ENCODE measurements at places on chromosomes 4 and X. TPM values are rescaled to one million over a fixed set of nuclear protein-coding genes. Genes with fewer than 3 reads are reported as not detected.
A peak's percentile ranks its signal among the peaks of the same experiment; 100 is the strongest.

DNA sequence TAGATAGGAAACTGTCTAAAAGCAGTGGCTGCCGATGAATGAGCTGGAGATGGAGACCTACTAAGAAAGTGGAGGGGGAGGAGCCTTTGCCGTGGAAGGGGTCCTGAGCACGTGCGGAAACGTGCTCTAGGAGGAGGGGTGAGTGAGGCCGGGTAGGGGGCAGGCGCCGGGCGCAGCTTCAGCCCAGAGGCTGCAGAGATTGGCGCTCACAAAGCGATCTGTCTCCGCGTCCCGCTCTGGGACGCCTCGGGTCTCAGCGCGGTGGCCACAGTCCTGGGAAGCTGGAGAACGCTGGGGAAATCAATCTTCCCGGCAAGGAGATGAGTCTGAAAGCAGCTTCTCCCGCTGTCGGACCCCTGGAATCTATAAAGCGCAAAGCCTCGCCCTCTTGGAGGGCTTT is 444 bp upstream of the ARHGAP6 start:
- peak; percentile 80 for DNase-seq
- no peak overlapping the region for H3K4me3 ChIP-seq
- peaks cover 3% of the 10 kb centered on the region for H3K27me3 ChIP-seq
- peaks cover 2% of the 10 kb centered on the region for H3K4me1 ChIP-seq

GRCh38 chr4:53688186-53688790 is 97.0 kb upstream of the LNX1 start:
- no peaks in the 10 kb centered on the region for H3K4me1 ChIP-seq
- peaks cover 21% of the 10 kb centered on the region for H3K27me3 ChIP-seq
- no peaks in the 10 kb centered on the region for H3K36me3 ChIP-seq
- no peak for DNase-seq
- no peak overlapping the region for H3K27ac ChIP-seq

DNA sequence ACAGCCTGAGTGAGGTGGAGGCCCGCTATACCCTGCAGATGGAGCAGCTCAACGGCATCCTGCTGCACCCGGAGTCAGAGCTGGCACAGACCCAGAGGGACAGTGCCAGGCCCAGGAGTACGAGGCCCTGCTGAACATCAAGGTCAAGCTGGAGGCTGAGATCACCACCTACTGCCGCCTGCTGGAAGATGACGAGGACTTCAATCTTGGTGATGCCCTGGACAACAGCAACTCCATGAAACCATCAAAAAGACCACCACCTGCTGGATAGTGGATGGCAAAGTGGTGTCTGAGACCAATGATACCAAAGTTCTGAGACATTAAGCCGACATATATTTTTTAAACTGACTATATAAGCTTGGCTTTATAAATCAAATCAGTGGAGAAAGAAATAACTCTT is 73.3 kb upstream of the HHIP start:
- no peak for DNase-seq
- no peaks in the 10 kb centered on the region for H3K36me3 ChIP-seq
- H3K27ac ChIP-seq: no peak overlapping the region
- H3K27me3 ChIP-seq: no peaks in the 10 kb centered on the region

DNA sequence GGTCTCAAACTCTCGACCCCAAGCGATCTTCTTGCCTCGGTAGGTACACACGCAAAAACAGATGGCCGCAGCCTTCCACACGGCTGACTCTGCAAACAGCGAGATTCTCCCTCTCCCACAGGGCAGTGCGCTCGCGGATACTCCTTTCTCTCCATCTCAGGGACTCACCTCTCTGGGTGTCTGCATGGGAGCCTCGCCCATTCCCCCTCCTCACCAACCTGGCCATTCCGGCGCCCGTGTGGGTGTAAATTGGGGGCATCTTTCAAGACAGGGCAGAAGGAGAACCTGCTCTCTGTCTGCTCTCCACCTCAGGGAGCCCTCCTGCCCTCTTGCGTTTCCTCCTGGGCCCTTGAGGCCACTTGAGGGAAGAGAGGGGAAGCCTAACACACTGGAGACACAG is 4.4 kb downstream of the CTAG2 start:
- H3K27ac ChIP-seq: no peak overlapping the region
- H3K4me1 ChIP-seq: peaks cover 3% of the 10 kb centered on the region
- no peak for DNase-seq

- DNase-seq: no peak
- no peaks in the 10 kb centered on the region for H3K4me1 ChIP-seq
Measured at GRCh38 chrX:119942831-119943184, 743 bp downstream of the NKAP start.

DNA sequence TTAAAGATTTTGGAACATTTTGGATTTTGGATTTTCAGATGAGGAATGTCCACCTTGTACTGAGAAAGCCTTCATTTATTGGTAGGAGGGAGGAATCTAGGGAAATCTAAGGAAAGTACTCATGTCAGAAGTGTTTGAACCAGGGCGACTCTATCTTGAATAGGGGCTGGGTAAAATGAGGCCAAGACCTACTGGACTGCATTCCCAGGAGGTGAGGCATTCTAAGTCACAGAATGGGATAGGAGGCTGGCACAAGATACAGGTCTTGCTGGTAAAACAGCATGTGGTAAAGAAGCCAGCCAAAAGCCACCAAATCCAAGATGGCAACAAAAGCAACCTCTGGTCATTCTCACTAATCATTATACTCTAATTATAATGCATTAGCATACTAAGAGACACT is 118.9 kb downstream of the MXRA5 start:
- no peaks in the 10 kb centered on the region for H3K4me1 ChIP-seq
- no peak overlapping the region for H3K27ac ChIP-seq
- no peaks in the 10 kb centered on the region for H3K36me3 ChIP-seq

GRCh38 chr4:38762560-38762959 is 20.2 kb downstream of the TLR10 start:
- no peak overlapping the region for H3K4me3 ChIP-seq
- H3K36me3 ChIP-seq: no peaks in the 10 kb centered on the region
- no peak for DNase-seq
- H3K4me1 ChIP-seq: no peaks in the 10 kb centered on the region
- no peak overlapping the region for H3K27ac ChIP-seq
- no peaks in the 10 kb centered on the region for H3K27me3 ChIP-seq

DNA sequence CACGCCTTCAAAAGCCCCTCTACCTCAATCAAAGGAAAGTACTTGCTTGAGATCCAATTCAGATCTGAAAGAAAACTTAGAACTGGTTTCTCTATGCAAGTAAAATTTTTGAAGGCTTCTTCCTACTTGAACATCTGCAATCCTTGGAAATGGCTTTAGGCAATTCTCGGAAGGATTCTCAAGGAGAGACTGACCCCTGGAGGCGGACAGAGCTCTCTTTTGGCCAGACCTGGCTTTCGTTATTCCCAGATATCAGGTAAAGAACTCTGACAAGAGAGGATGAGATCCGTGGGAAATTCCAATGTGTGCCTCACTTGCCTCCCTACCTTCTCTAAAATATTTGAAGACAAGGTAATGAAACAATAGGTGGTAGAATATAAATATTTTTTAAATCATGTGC is 670.3 kb upstream of the FAM241A start:
- H3K4me1 ChIP-seq: no peaks in the 10 kb centered on the region
- H3K36me3 ChIP-seq: no peaks in the 10 kb centered on the region
- H3K4me3 ChIP-seq: no peak overlapping the region
- H3K27ac ChIP-seq: no peak overlapping the region

- peak; percentile 69 for DNase-seq
- no peaks in the 10 kb centered on the region for H3K36me3 ChIP-seq
- no peak overlapping the region for H3K27ac ChIP-seq
- no peak overlapping the region for H3K4me3 ChIP-seq
- no peaks in the 10 kb centered on the region for H3K27me3 ChIP-seq
Measured at GRCh38 chr4:11769434-11769833, 340.7 kb upstream of the HS3ST1 start.

- DNase-seq: peak; percentile 72
- H3K27me3 ChIP-seq: no peaks in the 10 kb centered on the region
- no peak overlapping the region for H3K27ac ChIP-seq
- H3K36me3 ChIP-seq: no peaks in the 10 kb centered on the region
Measured at GRCh38 chr4:23930750-23931488, 41.1 kb upstream of the PPARGC1A start.

DNA sequence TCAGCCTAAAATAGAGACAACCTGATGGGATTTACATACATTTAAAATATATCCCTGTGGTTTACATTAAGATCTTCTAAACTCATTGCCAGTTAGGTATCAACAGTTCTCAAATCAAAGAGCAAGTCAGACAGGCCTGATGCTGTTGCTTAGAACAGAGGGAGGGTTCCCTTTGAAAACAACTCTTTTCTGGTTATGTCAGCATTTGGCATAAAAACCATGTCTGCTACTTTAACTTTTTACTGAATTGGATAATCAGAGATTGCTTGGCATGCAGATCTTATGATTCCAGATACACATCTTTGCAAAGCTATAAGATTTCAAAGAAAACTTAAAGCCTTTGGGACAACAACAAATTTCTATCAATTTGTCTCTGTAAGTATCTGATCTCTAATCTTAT is 140.8 kb downstream of the CPE start:
- no peak overlapping the region for H3K4me3 ChIP-seq
- no peaks in the 10 kb centered on the region for H3K36me3 ChIP-seq
- H3K4me1 ChIP-seq: peaks cover 3% of the 10 kb centered on the region
- H3K27me3 ChIP-seq: no peaks in the 10 kb centered on the region

- H3K27ac ChIP-seq: no peak overlapping the region
- H3K4me1 ChIP-seq: no peaks in the 10 kb centered on the region
- no peak overlapping the region for H3K4me3 ChIP-seq
Measured at GRCh38 chr4:128163177-128164117, 102.3 kb downstream of the LARP1B start.

DSPP gene
- polyA plus RNA-seq: not detected

ADH7 gene
- polyA plus RNA-seq: 1.9 TPM

SOX3 gene
- not detected for polyA plus RNA-seq

COX7B2 gene
- not detected for polyA plus RNA-seq

DIAPH2 gene
- polyA plus RNA-seq: 8.1 TPM

MAGEB2 gene
- not detected for polyA plus RNA-seq

ANK2 gene
- polyA plus RNA-seq: 1.1 TPM

All from lung (tissue), 17 donors.